Fibroblast of the aortic adventitia (primary cell): ENCODE measurements at places on chromosomes 16 and 17. TPM values are rescaled to one million over a fixed set of nuclear protein-coding genes. Genes with fewer than 3 reads are reported as not detected.

The NECAB2 gene
- 0.18 and 0.90 TPM in 2 replicates for total RNA-seq

The GPRC5C gene
- total RNA-seq, result 0.99 and 24.4 TPM in 2 replicates

DNA sequence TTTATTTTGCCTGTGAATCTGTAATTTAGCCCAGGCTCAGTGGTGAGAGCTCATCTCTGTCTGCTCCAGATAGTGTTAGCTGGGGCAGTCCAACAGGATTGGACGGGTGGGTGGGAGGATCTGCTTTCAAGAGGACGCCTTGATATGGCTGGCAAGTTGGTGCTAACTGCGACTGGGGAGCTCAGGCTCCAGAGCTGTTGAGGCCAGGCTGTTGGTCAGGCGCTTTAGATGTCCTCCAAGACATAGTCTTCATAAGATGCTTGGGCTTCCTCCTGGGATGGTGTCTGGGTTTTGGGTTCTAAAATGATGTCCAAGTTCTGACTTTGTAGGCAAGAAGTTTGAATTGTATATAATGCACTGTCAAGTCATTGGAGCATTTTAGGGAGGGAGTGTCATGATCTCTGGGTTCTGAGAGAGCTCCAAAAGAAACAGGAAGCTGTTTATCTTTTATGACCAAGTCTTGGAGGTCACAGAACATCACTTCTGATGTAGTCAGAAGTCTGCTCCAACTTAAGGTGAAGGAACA lies 12.8 kb upstream of the PCTP start:
- no peak for DNase-seq

The CCT6B gene
- total RNA-seq, result 3.2 and 12.0 TPM in 2 replicates

GRCh38 chr16:27728691-27729090 lies 178.7 kb downstream of the KATNIP start:
- no peak for DNase-seq

DNA sequence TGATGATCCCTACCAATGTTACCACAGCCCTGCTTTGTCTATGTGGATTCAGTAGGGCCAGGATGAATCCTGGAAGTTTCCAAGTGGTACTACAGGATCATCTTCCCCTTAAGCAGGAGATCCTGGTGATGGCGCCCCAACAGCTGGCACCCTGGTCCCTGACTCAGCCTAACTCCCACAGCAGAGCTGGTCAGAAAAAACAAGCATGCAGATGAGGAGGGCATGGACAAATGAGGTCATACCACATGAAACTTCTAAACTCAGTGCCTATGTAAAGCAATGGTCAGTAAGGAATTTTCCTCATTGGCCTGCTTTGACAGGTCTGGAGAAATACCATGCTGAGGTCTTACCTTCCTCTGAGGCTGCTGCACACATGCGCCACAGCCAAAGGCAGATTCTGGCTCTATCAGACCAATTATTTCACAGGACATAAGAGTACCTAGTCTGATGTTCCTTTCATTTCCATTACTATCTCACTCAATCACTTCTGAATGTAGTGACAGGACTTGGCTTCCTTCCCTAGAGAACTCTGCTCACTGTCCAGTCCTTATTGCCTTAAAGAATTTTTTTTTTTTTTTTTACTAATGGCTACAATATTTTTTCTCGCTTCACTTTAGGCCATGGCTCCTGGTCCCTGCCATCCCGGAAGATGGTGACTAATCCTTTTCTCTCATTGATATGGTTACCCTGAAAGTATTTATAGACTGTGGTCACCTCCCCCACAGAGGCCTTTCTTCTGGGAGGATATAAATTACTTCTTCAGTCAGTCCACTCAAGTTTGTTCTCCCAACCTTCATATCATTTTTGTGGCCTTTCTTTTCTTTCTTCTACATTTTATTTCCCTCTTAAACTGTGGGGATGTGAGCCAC lies 525.2 kb upstream of the PSMD7 start:
- DNase-seq, result no peak

The WSCD1 gene
- total RNA-seq, result 0.16 and 0.18 TPM in 2 replicates
